ENCODE measurements at places on chromosomes 4 and X.

DNA sequence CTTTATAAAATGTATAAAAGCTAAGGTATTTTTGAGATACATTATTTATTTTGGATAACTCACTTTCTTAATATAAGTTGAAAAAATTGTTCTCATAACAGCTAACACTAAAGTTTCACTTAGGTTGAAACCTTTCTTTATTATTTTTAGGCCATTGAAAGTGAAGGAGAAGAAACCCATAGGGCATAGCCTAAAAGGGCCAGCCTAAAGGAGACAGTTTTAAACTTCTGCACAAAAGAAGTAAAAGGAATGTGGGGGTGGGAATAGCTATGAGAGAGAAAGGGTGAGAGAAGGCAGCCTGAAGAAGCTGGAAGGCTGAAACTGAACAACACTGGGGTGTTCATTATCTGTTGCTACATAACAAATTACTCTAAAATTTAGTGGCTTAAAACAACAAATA, 57.6 kb upstream of the RAPGEF2 start:
- DNase-seq, result no peak

DNA sequence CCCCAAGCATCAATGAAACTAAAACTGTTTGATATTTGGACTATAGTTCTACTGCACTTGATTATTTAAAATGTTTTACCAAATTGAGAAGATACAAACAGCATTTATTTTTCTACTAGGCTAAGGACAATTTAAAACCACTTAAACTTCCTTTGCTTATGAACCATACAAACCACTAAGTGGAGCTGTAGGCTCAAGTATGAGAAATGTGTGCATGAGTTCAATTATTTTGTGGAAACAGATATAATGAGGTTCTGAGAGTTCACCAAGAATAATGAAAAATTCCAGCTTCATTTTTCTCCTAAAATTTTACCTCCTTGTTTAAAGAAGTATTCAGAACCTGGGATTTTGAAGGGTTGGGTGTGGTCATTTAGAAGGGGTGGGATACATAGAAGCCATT, 63.1 kb downstream of the SERPINA7 start:
- DNase-seq, result no peak

GRCh38 chrX:63656871-63657580, 128.0 kb downstream of the ARHGEF9 start:
- no peak for DNase-seq

DNA sequence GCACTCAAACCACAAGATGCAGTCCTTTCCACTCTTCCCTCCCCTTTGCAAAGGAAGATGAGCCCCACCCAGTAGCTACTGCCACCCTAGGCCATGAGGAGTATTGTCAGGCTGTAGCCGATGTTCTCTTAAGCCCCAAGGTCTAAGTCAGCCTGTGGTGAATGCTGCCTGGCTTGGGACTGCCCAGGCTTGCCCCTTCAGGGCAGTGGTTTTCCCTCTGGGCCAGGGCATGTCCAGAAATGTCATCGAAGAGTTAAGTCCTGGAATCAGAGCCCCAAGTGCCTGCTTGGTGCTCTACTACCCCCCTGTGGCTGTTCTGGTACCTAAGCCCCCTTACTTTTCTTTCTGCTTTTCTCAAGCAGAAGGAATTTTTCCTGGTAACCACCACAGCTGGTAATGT, 11.8 kb upstream of the PGK1 start:
- DNase-seq, result peak; percentile 82

DNA sequence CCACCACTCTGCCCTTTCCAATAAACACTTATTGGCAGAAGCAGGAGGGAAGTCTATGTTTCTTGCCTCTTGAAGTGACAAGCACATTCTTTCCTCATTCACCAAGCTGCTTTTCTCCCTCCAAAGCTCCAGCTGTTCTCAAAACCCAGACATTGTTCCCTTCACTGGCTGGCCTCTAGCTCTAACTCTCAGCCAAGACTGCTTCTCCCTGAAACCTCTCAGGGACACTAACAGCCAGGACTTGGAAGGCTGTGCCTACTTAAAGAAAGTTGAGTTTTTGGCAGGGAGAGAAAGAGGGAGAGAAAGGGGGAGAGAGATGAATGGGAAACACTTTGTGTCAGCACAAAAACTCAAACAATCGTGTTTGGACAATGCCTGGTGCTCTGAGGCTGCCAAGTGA, 99.5 kb downstream of the COX18 start:
- DNase-seq, result no peak

GRCh38 chrX:78165425-78165824, 26.0 kb upstream of the TAF9B start:
- no peak for DNase-seq

DNA sequence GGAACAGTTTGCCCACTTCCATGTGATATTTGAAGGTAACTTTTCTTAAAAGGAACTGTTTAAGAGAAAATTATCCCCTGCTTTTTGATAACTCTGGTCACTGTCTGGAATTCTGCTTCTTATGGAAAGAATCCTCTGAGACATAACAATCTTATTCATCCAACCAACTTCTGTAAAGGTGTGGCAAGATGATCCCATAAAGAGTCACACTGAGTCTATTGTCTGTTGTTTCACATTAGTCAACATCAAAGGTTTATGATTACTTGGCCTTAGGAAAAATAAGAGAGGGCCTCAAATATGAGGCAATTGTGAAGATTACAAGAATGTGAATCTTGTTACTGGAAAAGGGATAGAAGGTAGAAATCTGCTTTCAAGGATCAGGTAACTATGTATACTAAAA, 88.0 kb upstream of the MAGEB18 start:
- DNase-seq, result no peak

DNA sequence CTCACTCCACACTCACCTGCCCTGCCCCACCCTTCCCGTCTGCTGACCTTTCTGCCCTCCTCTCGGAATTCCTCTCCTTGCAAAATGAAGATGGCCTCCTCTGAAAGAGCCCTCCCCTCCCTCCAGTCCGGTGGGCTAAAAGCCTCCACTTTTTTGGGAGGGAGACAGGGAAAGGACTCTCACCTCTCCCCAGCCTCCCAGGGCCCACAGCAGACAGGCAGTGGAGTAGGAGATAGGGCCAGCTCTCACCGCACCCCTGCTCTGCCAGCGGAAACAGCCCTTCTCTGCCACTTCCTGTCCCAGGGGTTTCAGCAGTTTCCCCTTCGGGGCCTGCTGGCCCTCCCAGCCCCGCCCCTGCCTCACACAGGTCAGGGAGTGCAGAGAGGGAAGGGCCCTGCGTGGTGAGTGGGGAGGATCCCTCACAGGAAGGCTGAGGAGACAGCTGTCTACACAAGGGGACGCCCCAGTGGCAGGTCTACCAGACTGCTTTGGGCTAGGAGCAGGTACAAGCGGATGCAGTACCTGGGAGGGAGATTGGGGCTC, 18.2 kb downstream of the ELF4 start:
- peak; percentile 72 for DNase-seq

GRCh38 chr4:68344049-68344448, 5.8 kb downstream of the YTHDC1 start:
- no peak for DNase-seq

DNA sequence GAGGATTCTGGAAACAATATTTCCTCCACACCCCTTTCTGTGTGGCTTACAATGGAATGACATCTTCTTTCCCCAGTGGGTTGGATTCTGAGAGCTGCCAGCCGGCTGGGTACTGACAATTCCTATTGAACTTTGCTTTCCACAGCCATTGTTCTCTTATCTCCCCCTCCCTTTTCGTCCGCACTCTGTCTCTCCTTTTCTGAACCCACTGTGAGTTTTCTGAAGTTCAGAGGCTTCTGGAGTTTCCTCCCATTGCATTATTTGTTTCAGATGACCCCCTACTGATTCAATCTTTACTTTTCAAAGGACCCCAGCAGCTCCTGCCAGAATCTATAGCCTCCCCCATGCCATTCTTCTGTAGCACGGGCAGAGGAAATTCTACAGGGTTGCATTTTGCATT, 10.4 kb downstream of the SMPX start:
- no peak for DNase-seq

GRCh38 chrX:107626481-107626880, 1.8 kb upstream of the PRPS1 start:
- no peak for DNase-seq

DNA sequence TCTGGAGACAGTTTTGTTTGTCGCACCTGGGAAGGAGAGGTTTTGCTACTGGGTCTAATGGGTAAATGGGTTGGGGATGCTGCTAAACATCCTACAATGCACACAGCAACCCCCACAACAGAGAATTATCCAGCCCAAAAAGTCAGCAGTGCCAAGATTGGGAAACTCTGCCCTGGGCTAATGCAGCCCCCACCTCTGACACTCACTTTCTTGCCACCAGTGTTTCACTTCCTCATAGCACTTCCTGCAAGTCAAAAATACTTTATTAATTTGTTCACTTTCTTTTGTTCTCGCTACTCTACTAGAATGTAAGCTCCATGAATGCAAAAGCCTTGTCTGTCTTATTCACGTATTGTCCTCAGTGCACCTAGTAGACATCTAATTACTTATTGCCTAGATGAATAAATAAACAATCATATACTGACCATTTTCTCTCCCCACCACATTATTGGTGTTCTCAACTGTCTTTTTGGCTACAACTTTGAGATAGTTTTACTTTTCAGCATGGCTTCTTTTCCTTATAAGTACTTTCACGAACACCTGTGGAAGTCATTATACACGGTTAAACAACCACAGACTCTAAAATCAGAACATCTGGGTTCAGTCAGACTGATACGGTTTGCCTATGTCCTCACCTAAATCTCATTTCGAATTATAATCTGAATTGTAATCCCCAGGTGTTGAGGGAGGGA, 82.0 kb upstream of the PITX2 start:
- DNase-seq, result no peak

DNA sequence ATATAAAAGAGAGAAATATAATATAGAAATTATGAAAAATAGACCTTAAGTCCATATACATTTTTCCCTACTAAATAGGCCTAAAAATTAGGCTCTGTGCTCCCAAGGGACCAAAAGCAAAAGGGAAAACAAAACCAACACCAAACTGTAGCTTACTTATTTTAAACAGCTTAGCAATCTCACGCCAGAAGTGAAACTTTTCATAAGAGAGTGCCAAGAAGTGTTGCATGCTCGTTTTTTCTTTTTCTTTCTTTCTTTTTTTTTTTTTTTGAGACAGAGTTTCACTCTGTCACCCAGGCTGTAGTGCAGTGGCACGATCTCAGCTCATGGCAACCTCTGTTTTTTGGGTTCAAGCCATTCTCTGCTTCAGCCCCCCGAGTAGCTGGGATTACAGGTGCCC, 250.4 kb downstream of the TMA16 start:
- no peak for DNase-seq

- DNase-seq, result no peak
These were observed 915.5 kb upstream of the LCORL start for GRCh38 chr4:18937080-18937479.

DNA sequence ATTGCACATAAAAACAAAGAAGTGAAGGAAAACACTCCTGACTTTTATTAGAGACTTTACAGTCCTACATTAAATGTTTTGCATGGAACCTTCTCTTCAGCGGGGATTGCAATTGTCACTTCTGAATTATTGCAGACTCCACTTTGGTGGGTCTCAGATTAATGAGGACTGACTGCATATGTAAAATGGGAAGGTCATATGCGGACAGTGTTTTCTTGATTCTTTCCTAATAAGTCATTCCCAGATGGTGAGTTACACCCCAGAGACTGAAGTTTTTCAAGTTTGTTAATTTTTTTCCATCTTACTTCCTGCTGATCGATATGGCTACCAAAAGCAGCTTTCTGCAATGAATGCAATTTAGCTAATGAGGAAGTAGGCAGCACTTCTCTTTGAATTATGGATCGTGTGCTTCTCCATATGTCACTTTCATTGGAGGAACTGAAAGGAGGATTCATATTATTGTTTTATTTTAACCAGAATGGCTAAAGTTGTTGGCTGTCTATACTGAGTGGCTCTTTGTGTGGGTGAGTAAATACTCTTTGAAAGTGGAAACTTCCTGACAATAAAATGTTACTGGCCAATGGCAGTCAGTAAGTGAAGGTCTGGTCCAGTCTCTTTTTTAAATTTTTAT, 119.3 kb upstream of the CLNK start:
- no peak for DNase-seq

DNA sequence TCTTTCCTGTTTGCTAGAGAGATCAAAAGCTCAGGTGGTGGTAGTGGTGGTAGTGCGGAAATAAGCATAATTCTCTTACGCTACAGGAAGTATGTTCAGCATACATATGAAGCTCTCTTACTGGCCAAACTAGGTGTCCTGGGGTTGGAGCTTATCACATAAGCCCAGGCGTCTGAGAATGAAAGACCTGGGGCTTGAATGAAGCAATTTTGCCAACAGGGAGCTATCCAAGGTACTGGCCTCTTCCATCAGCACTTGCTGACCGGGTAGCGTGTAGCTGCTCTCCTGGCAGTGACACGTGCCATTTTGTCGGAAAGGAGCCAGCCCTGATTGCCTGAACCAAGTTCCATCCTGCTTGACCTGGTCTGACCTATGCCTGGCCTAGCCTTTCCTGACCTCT, 65.9 kb upstream of the HPF1 start:
- DNase-seq, result peak; percentile 91

All from endodermal cell (in vitro differentiated cells).